Activated T-helper 1 cell treated with anti-CD3 and anti-CD28 coated beads, Interleukin-12 subunit alpha, Interleukin-12 subunit beta, Interleukin-2, Interleukin-4 antibody, amounts not matched to agents 30 ng/mL and 10 ng/mL and 1 ng/mL, durations not matched to agents 14 hours and 24 hours and 36 hours (primary cell): ENCODE measurements at places on chromosomes 1 and 21.

DNA sequence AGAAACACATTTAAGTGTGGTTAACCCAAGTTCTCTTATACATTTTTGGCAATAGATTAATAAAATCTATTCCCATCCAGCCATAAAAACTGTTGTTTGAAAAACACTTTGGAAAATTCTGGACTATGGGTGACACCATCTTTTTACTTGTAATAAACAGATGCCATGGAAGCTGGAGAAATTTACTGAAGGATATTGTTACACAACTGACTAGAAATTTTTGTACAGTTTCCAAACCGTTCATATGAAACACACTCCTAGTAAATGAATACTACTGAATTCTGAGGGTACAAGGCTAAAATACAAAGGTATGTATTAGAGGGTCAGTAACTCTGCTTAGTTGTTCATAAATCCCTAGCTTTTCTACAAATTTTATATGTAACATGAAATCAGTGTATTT is 48.7 kb downstream of the TRIM33 start:
- DNase-seq, result no peak

- DNase-seq, result peak; percentile 80
Measured at GRCh38 chr21:15064576-15065391, at the start of gene NRIP1. Gene NRIP1 (minus strand): TSS chr21:15065000. CDS start chr21:14968192, 96,808 bp downstream.

DNA sequence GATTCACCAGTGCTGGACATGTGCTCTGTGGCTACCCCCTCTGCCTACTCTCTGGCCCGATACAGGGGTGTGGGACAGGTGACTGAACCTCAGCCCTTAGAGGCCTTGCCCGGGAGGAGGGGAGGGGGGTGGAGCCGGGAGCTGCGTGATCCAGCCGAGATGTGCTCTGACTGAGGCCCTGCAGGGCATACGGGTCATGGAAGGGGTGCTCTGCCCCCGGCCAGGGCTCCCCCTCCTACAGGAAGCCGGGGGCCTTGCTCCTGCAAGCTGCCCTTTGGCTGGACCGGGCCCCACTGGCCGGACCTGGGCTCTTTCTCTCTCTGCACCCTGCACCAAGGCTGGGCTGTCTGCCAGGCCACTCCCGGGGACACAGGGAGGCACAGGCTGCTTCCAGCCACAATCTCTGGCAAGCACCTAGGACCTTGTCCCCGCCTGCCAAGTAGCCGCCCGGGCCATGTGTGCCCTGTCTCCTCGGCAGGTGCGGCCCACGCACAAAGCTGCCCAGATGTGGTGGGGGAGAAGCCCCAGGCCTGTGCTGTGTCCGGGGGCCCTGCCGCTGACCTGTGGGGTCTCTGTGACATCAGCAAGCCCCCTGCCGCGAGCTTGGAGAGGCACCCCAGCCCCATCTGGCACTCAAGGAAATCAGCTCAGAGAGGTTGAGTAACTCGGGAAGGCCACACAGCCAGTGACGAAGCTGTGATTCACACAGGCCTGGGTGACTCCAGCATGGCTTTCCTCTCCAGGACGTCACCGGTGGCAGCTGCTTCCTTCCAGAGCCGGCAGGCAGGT is 1.5 kb downstream of the SCNN1D start:
- DNase-seq, result no peak

DNA sequence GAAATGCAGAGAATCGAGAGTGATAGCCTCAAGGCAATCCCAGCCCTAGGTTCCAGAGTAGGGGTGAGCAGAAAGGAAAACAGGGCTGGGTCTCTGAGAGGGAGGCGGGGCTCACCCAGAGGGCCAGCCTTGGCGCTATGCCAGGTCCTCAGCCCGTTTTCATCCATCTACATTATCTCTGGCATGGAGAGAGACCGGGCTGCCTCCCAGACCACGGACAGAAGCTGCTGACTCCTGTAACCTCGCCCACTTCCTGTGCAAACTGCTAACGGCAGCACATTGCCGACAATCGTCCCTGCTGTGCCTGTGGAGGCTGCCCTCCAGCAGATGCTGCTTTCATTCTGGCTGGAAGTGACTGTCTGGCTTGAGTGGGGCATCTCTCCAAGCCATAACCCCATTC is 569.1 kb downstream of the NPHP4 start:
- DNase-seq, result peak; percentile 31

DNA sequence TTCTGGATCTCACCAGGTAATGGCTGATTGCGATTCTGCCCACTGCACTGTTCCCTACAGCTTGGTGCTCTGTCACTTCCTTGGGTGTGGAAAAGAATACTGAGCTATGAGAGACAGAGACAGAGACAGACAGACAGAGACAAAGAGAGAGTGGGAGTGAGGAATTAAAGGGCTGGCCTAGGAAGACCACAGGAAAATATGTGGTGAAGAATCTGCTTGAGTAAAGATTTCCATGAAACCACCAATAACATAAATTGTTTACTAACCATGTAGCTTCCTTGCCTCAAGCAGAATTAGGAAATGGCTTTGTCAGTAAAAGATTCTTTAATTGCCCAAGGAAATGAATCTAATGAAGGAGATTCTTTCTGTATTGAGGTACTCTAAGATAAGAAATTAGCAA is 54.4 kb downstream of the MPZL1 start:
- no peak for DNase-seq

DNA sequence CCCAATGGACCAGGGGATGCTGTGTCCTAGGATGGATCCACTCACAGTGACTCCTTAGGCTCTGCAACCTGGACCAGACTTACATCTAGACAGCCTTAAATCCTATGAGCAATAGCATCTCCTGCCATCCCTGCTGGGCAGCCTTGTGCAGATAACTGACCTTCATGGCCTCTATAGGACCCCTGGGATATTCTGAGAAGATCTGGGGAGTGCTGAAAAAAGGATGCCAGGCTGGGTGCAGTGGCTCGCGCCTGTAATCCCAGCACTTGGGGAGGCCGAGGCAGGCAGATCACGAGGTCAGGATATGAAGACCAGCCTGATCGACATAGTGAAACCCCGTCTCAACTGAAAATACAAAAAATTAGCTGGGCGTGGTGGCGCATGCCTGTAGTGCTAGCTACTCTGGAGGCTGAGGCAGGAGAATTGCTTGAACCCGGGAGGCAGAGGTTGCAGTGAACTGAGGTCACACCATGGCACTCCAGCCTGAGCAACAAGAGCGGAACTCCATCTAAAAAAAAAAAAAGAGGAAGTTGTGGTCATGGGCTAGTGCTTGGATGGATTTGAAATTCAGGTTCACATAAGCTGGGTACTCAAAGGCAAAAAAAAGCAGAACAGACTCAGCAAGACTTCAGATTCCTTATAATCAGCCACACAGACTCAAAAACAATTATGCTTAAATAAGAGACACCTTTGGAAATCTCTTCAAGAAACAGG is 10.9 kb upstream of the SH2D1B start:
- no peak for DNase-seq

- DNase-seq, result no peak
Measured at GRCh38 chr1:218374401-218375353, 29.5 kb downstream of the TGFB2 start.

DNA sequence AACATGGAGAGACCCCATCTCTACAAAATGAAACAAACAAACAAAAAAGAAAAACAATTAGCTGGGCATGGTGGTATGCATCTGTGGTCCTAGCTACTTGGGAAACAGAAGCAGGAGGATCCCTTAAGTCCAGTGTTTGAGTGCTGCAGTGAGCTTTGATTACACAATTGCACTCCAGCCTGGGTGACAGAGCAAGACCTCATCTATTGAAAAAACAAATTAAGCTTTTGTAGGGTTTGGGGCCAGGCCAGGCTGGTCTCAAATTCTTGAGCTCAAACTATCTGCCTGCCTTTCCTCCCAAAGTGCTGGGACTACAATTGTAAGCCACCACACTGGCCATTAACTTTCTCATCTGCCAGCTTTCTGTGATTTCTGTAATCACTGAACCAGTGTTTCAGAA is 27.2 kb downstream of the NIPAL3 start:
- no peak for DNase-seq

DNA sequence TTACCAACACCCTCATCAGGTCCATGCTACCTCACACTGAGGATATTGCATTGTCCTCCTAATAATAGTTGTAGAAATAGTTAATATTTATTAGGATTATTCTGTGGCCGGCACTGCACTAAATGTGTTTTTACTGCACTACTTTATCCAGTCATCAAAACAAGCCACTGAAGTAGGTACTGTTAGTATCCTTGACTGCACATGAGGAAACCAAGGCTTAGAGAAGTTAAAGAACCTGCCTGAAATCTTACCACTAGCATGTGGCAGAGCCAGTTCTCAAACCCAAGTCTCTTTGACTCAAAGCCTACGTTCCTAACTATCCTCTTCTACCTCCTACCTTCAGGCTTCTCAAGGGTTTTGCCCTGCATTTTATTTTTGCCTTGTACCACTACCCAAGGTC is 30.9 kb downstream of the FMO1 start:
- no peak for DNase-seq

- no peak for DNase-seq
Measured at GRCh38 chr1:98058676-98059075, 137.8 kb upstream of the DPYD start.

- no peak for DNase-seq
Measured at GRCh38 chr1:59692591-59692990, 122.2 kb upstream of the HOOK1 start.

- no peak for DNase-seq
Measured at GRCh38 chr1:174174461-174175329, 15.4 kb downstream of the RABGAP1L start.

GRCh38 chr1:81392526-81393226 is 408.1 kb upstream of the ADGRL2 start:
- no peak for DNase-seq

DNA sequence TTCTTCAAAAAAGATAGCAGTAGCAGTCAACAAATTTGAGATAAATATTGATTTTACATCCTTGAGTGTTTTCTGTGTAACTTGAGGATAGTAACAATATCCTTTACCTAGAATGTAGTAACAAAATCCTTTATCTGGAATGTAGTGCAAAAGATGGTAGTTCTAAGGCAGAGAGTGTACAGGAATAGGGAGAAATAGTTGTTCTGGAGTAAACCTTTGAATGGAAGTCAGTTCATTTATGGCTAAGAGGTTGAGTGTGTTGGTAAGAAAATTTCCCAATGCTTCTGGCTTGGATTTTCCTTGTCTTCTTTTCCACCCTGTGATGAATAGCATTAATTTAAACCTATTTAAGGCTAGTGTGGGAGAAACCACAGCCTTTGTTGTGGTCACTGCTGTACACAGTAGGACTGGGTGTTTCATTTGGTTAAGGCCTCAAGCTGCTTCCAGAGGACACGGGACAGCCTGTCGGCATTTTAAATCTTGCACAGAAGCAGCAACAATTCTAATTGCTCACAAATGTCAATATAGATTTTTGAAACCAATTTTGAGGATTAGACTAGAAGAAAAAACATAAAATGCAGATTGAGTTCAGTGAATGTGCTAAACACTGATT is 11.3 kb downstream of the NFIA start:
- no peak for DNase-seq

GRCh38 chr1:86695400-86695799 is 9.0 kb upstream of the SH3GLB1 start:
- DNase-seq, result no peak

GRCh38 chr1:21620496-21620895 is 48.7 kb downstream of the RAP1GAP start:
- DNase-seq, result no peak

DNA sequence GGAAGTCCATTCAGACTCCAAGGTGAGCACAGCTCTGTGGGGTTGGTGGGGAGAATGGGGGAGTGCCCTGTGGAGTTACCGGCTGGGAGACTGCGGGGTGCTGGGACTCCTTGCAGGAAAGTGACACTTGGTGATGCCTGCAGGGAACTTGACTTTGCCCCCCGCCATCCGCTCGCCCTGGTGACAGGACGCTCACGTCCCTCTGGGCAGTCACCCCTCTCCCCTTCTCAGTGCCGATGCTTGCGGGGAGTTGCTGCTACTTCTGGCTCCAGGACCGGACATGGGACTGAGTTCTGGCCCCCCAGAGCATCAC is 209.5 kb upstream of the C1orf174 start:
- no peak for DNase-seq

- DNase-seq, result no peak
Measured at GRCh38 chr1:55879346-55879745, 664.2 kb upstream of the USP24 start.

DNA sequence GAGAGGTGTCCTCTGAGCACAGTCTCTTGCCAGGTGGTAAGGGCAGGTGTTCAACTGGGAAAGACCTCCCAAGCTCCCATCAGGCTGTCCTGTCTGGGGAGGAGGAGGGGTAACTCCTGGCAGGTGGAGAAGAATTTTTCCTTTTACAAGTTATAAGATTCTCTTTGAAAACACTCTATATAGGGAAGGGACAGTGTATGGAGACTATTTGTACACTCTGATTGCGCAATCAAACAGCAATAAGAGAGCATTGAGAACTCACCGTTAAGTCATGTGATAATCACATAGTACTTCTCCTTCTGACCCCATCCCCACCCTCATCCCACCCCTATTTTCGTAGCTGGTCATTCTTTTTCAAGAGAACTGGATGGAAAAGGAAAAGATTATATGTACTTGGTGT is 179.3 kb upstream of the ZNF644 start:
- no peak for DNase-seq
